Amygdala (tissue), 56 donors: ENCODE measurements at places on chromosomes 5 and 9.

GRCh38 chr9:114284316-114285060 lies 38.4 kb upstream of the ORM1 start:
- DNase-seq: no peak

DNA sequence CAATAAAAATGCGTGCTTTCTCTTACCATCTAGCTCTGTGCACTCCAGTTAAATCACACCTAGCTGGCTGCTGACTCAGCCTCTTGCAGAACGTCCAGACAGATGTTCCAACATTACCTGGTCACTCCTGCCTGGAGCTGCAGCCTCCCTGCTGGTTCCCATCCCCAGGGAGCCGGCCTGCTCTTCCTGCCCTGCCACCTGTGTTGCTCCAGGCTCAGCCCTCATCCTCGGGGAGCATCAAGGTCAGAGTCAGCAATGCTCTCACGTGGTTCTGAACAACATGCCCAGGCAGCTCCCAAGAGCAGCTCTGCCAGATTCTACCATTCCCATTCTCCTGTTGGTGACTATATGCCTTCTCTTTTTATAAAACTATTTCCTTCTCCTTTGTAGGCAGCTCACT lies 81.3 kb downstream of the GADD45G start:
- DNase-seq: no peak

DNA sequence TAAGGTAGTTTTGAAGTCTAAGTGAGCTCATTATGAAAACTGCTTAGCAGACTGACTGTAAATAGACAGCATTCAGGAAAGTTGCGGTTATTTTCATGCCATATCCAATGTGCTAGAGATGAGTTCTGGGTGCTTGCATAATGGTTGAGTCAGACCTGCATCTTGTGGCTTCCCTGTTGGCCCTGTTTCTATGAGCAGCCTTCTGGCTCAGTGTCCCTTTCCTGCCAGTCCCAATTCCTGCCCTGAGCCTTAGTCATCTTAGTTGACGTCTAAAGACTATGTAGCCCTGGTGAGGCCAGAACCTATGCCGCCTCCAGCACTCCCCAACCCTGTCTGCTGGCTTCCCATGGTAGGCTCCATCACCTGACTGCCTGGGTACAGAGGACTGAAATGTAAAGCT lies 76.3 kb upstream of the TNFSF8 start:
- no peak for DNase-seq

- no peak for DNase-seq
Measured at GRCh38 chr9:95107001-95107749, 210.3 kb downstream of the FANCC start.

- no peak for DNase-seq
Measured at GRCh38 chr9:87599901-87600610, 102.4 kb downstream of the DAPK1 start.

DNA sequence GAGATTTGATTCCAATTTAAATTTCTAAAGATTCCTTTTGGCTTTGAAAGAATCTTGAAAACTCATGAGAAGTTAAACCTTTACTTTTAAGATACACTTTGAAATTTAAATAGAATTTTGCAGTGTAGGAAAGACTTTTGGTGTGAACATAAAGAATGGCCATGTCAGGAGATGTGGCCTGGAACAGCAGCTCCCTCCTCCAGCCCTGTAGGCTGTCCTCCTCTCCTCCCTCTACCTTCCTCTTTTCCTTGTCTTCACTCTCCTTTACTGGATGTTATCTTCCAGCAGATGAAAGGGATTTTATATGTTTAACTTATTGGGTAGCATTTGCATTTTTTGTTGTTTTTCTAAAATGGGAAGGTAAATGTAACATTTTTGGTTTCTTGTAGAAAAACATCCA lies 18.9 kb downstream of the ASPN start:
- no peak for DNase-seq

GRCh38 chr9:101631892-101632291 lies 37.1 kb upstream of the PPP3R2 start:
- DNase-seq: no peak

- DNase-seq: no peak
Measured at GRCh38 chr9:123555646-123556045, 199.6 kb downstream of the CRB2 start.

GRCh38 chr5:79464695-79465332 lies 49.1 kb downstream of the HOMER1 start:
- no peak for DNase-seq

GRCh38 chr5:160133071-160133917 lies 14.0 kb upstream of the PWWP2A start:
- DNase-seq: peak; percentile 35

DNA sequence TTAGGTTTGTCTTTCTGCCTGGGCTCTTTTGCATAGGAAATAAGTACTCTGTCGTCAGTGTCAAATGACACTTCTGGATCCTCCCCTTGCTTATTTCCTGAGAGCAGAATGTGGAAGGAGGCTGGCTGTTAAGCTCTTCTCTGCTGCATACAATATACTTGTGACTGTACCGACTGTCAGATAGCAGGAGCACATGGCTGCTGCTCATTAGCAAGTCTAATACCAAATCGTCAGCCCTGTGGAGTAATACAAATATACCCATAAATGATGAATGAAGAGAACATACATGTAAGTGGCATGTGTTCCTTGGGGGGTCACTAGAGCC lies at the start of gene GPR151:
Gene GPR151 (minus strand): TSS at position 40 of the 325 bp plus-strand sequence. CDS start 77 bp downstream, outside the sequence.
- DNase-seq: no peak

DNA sequence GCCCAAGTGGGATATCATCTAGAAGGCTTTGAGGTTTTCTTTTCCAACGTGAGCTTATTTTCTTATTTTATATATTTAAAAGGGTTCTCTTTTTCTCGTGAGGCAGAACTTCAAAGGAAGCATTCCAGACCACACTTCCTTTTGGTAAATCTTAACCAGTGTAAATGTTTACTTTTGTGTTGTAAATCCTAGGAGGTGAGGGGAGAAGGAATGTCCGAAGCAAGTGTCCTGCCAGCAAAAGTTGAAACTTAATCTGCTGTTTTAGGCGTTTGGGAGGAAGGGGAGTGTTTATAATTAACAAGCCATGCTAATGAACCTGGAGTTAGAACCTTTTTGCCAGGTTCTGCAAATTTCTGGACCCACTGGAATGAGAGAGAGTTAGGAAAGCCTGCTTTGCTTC lies 37.9 kb downstream of the WWC1 start:
- DNase-seq: no peak

- DNase-seq: no peak
Measured at GRCh38 chr9:38437193-38437823, 13.1 kb upstream of the IGFBPL1 start.

DNA sequence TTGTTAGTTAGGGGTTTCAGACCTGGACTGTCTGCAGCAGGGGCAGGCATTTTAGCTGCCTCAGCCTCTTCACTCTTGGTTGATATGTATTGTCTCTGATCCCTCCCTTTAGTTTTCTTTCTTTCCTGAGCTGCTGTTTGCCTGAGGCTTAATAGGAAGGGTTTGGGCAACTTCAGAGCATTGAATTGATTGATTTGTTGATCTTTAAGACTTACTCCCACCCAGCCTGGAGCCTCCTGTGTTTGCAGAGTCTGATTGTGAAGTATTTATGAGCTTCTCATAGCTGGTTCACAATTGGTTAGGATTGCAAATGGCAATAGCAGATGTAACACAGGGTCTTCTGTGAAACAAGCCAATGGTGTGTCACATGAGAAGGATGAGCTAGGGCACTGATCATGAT lies 671.8 kb upstream of the SEMA6A start:
- DNase-seq: no peak

- no peak for DNase-seq
Measured at GRCh38 chr5:135185481-135186065, 151.5 kb upstream of the PITX1 start.
